ENCODE measurements at places on chromosomes 2 and 18.

- DNase-seq = no peak
Measured at GRCh38 chr2:15047184-15047583, 414.7 kb downstream of the LRATD1 start.

DNA sequence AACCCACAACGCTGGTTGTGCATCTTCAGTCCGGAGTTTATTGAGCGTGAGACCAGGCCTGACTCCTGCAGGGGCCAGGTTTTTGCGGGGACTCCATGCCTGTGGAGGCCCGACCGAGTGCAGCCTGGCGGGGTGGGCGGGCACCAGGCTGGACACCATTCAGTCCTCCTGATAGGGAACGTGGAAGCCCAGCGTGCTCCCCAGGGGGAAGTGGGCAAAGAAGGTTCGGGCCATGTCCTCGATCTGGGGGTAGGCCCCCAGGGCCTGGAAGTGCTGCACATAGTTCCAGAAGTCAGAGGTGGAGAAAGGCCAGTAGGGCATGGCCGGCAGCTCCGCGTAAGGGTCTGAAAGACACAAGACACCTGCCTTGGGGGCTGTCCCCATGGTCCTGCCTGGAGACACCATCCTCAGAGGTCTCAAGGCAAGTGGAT lies 1.4 kb downstream of the OTOS start:
- no peak for DNase-seq

GRCh38 chr2:108918941-108919341 lies 70.1 kb downstream of the EDAR start:
- DNase-seq = no peak

- no peak for DNase-seq
Measured at GRCh38 chr2:7625392-7626138, 708.4 kb downstream of the RNF144A start.

DNA sequence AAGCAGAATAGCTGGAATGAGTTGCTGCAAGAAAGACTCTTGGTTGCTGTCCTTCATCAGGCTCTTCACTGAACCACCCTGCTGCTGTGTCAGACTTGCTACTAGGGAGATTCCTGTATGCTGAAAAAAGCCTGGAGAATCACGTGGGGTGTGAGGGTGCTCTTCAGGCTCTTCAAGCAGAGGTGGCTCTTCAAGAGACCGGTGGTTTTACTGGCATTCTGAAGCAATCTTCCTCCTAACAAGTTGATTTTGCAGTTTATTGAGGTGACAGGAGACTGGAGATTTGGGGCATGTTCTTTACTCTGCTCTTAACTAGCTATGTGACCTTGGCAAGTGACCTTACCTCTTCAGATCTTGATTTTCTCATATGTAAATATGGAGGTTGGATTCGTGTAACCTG lies 14.1 kb downstream of the TMEM178A start:
- no peak for DNase-seq

GRCh38 chr2:44778221-44778654 lies 163.3 kb upstream of the SIX3 start:
- no peak for DNase-seq

DNA sequence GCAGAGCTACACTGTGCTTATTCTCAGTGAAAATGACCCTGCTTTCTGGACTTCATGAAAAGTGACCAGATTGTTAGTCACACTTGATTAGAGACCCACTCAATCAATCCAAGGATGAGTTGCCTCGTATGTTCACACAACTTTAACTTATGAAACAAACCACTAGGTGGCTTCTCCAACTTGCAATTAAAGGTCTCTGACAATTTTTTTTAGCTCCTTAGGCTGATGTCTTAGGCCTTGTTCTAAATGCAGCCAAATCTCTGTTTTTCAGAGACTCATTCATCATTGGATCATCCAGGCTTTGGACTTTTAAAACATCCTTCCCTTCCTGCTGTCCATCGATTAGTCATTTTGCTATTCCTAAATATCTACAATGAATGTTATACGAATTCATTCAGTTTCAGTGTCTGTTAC lies 63.4 kb downstream of the MREG start:
- no peak for DNase-seq
